NCI-H1417 (cell line): ENCODE measurements at places on chromosomes 5 and 9.

- DNase-seq, result no peak
Measured at GRCh38 chr9:42386477-42386876, 203.0 kb downstream of the SPATA31A6 start.

DNA sequence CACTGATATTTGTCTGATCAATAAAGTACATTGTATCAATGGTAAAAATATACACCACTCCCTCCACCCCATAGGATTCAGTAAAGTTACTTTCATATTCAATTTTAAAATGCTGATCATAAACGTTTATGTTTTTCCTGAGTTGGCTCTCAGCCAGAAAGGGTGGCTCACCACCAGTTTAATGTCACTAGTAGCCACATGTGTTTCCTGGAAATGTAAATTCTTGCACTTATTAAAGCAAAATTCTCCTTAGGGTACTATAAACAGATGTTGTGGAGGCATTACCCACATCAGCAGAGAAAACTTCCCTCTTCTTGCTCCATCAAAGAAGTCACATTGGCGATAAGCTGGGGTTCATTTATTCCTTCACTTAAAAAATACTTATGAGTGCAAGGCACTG, 210.3 kb downstream of the SREK1 start:
- no peak for DNase-seq

DNA sequence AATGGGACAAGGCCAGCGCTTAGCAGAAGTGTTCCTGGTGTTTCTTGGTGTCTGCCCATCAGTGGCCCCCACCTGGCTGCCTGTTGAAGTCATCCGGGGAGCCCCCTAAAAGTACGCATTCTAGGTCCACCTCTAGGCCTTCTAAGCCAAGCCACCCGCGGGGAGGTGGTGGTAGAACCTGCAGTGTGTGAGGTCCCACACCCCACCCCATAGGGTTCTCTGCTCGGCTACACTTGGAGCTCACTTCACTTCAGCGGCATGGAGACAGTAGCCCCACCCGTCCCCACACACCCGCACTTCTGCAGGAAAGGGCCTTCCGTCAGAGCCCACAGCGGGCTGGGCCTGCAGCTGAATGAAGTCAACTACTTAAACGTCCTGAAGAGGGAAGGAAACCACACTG, 29.6 kb upstream of the FCN2 start:
- no peak for DNase-seq

- no peak for DNase-seq
Measured at GRCh38 chr5:1875281-1875842, 7.4 kb downstream of the IRX4 start.

DNA sequence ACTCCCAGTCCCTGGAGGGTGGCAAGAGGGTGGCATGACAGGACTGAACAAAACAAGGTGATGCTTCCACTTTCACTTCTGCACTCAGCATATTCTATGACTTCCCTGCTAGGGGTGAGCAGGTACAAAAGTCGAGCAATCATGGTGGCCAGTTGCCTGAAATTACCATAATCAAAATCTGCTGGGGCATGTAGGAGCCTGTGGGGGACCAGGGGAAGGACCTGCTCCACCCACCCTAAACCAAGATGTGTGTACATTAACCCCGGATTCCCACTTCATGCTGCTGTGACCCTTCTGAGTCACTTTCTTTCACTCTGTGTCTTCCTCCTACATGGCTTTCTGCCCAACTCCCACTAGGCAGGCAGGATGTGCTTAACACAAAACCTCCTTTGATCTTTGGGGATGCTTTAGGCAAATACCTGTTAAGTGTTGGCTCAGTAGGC, 73.3 kb upstream of the PHF24 start:
- no peak for DNase-seq

- no peak for DNase-seq
Measured at GRCh38 chr5:171226096-171226754, 82.8 kb upstream of the TLX3 start.

DNA sequence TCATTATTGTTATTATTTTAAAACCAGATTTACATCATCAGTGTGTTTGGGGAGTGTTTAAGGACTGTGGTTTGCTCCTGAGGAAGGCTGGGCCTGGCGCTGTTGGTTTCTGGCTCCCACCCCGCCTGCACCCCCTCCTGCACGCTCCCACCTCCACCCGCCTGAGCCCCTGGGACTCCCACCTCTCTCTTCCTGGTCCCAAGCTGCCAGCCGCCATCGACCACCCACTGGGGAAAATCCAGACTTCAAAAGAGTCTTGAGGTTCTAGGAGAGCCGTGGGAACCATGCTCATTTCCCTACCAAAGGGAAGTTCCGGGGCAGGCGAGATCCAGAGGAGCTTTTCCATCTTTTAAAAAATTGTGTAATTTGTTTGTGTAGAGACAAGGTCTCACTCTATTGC, 35.0 kb upstream of the FUBP3 start:
- DNase-seq, result no peak

- peak; percentile 70 for DNase-seq
Measured at GRCh38 chr9:129166623-129167557, 11.2 kb downstream of the IER5L start.

GRCh38 chr5:151571270-151572173, 19.6 kb downstream of the FAT2 start:
- DNase-seq, result no peak

- DNase-seq, result no peak
Measured at GRCh38 chr5:10662661-10663488, 98.2 kb downstream of the DAP start.

DNA sequence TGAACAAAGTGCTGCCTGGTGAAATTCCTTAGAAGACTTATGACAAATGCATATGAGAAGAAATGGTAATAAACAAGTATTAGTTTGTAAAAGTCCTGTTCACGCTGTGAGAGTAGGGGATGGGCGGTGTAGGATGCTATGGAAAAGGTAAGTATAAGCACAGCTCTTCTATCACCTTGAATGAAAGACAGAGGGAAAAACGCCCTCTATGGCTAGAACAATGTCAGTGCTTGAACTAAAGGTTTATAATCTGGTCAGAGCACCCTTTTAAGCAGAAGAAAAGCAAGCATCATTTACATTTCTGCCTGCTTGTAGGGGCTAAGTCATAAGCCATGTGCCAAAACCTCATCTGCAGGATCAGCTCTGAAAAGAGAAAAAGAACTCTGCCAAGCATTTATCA, 115.2 kb downstream of the LHFPL2 start:
- peak; percentile 40 for DNase-seq

GRCh38 chr5:163696579-163696887, 191.1 kb downstream of the MAT2B start:
- no peak for DNase-seq

GRCh38 chr5:66378407-66378806, 217.8 kb upstream of the MAST4 start:
- DNase-seq, result no peak

GRCh38 chr5:4511996-4512656, 628.0 kb upstream of the ADAMTS16 start:
- DNase-seq, result peak; percentile 38
